ENCODE measurements at places on chromosomes 2 and 18.

- no peak for DNase-seq
Observed at GRCh38 chr2:46458763-46459500, 20.4 kb upstream of the TMEM247 start.

GRCh38 chr18:78292618-78293380 lies 686.8 kb upstream of the SALL3 start:
- no peak for DNase-seq

GRCh38 chr2:59314031-59314766 lies 1073.1 kb upstream of the FANCL start:
- DNase-seq: no peak

DNA sequence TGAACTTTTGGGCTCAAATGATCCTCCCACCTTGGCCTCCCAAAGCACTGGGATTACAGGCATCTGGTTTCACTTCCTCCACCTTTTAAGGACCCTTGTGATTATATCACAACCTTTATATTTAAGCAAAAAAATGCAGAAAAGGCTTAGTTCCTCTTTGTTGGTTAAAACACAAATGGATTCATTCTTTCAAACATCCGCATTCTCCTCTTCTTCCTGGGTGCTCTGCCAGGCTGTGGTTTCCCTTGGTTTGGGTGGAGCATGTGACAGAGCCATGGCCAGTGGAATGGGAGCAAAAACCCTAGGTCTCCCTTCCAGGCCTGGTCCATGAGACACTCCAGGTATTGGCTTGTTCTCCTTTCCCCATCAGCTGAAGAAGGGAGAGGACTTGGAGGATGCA lies 9.9 kb upstream of the SLC66A3 start:
- no peak for DNase-seq

- no peak for DNase-seq
Observed at GRCh38 chr2:2706306-2706705, 375.2 kb upstream of the MYT1L start.

DNA sequence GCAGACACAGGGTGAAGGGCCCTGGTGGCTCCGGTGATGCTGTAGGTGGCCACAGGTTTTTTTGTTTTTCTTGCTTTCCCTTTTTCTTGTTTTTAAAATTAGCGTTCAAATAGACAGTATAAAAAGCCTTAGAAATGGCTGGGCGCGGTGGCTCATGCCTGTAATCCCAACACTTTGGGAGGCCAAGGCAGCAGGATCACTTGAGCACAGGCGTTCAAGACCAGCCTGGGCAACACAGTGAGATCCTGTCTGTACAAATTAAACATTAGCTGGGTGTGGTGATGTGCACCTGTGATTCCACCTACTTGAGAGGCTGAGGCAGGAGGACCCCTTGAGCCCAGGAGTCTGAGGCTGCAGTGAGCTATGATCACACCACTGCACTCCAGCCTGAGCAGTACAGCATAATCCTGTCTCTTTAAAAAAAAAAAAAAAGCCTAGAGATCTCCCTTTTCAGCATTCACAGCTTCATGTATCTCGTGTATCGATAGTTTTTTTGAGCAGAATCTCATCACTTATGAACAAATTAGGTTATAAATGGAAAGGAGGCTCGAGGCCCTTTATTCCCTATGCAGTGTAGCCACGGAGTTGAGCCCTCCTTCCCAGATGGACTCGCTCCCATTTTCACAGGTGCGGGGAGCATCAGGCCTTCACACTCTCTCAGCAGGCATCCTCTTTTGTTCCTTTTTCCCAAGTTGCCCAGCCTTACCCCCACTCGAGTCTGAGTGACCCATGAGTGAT lies 50.8 kb downstream of the EMILIN2 start:
- DNase-seq: no peak

- DNase-seq: no peak
Observed at GRCh38 chr2:8835279-8835678, 2.1 kb downstream of the KIDINS220 start.
